ENCODE measurements at places on chromosomes 6 and 20.

GRCh38 chr6:52416629-52417151 lies 3.5 kb upstream of the EFHC1 start:
- DNase-seq = no peak

GRCh38 chr6:155418017-155418761 lies 37.5 kb downstream of the NOX3 start:
- DNase-seq = peak; percentile 41

DNA sequence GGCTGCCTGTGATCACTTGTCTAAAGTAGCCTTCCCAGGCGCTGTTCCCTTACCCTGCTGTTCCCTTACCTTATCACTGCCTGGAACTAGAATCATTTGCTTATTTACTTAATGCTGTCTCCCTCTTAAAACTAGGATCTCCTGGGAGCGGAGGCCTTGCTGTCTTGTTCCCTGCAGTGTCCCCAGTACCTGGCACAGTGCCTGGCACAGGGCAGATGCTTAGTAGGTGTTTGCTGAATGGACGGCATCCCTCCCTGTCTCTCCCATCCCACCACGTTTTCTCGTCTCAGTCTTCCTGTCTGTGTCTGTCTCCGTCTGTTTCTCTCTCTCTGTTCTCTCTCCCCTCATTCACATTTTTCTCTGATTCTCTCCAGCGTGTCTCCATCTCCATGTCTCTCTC lies 99.9 kb upstream of the MYL9 start:
- no peak for DNase-seq

- DNase-seq = no peak
Observed at GRCh38 chr6:48426636-48427035, 315.6 kb upstream of the PTCHD4 start.

DNA sequence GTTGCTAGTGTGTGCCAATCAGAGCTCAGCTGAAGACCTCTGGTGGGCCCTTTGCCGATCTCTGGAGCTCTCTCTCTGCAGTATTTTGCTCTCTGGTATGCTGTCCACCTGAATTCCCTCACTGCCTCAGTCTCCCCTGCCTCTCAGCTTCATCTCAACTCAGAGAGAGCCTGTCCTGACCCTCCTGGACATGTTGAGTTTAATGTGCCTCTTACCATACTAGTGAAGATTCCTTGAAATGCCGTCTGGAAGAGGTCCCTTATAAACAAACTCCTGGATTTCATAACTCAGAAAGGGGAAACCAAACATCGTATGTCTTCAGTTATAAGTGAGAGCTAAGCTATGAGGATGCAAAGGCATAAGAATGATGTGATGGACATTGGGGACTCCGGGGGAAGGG lies 231.1 kb upstream of the ZNF217 start:
- no peak for DNase-seq

DNA sequence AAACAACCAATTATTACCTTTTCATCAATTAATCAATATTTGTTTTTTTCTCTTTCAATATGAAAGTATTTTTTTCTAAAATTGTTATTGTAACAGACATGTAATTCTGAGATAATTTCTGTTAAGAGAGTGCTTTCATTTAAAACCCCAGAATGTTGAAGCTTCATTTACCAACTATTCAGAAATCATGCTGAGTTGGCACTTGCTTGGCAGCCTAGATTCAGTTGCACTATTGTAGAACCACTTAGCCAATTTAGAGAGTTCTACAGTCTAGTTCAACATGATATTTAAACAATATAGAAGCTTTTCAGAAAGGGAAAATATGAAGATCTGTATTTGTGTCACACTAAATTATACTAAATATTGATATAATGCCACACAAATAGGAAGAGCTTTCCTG lies 56.1 kb upstream of the NKAIN2 start:
- no peak for DNase-seq

DNA sequence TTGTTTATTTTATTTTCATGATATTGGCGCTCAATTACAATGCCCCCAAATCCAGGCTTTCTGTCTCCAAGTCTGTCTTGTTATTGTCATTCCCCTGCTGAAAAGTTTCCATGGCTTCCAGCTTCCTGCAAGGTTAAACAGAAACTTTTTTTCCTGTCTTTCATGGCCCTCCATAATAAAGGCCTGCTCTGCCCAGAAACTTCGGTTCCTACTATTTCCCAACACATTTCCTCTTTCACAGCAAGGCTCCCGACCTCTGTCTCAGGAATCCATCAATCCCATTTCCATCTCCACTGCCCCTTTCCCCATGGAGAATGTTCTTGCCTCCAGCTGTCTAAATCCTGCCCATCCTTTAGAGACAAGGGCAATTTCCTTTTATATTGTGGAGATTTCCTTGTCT lies 365.2 kb upstream of the JARID2 start:
- DNase-seq = no peak

GRCh38 chr6:14849185-14849584 lies 396.7 kb upstream of the JARID2 start:
- no peak for DNase-seq

- DNase-seq = no peak
Observed at GRCh38 chr6:41937861-41938574, 3.6 kb downstream of the CCND3 start.

GRCh38 chr6:150091476-150091875 lies 22.6 kb upstream of the ULBP3 start:
- no peak for DNase-seq

DNA sequence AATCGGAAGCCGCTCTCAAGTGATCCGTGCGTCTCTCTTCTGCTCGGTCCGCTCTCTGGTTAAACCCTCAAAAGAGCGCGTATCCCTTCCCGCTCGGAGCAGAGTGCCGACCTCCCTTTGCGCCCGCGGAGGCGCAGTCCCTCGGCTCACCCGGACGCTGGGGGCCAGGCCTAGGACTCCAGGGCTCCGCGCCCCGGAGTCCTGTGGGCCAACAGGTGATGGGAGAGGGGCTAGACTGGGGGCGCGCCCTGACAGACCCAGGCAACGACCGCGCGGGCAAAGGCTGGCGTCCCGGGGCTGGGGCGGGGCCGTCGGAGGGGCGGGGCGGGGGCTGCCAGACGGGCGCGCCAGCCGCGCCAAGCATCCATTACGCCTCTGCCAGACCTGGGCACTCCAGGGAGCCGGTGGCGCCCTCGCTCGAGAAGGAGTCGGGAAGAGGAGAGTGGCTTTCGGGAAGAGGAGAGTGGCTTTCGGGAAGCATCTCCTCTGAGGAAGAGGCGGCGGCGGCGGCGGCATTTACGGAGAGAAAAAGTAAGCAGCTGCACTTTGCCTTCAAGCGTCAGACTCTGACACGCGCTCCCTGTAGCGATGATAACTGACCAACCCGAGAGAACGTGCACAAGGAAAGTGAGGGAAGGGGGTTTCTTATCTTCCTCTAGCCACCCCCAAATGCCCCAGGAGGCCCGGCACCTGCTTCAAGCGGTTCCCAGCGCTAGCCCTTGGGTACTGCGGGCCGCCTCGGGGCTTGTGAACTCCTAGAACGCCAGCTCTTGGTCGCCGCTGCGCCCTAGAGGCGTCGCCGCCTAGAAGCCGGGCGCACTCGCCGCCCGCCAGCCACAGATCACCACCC lies 2.6 kb downstream of the EPHA7 start:
- DNase-seq = no peak

DNA sequence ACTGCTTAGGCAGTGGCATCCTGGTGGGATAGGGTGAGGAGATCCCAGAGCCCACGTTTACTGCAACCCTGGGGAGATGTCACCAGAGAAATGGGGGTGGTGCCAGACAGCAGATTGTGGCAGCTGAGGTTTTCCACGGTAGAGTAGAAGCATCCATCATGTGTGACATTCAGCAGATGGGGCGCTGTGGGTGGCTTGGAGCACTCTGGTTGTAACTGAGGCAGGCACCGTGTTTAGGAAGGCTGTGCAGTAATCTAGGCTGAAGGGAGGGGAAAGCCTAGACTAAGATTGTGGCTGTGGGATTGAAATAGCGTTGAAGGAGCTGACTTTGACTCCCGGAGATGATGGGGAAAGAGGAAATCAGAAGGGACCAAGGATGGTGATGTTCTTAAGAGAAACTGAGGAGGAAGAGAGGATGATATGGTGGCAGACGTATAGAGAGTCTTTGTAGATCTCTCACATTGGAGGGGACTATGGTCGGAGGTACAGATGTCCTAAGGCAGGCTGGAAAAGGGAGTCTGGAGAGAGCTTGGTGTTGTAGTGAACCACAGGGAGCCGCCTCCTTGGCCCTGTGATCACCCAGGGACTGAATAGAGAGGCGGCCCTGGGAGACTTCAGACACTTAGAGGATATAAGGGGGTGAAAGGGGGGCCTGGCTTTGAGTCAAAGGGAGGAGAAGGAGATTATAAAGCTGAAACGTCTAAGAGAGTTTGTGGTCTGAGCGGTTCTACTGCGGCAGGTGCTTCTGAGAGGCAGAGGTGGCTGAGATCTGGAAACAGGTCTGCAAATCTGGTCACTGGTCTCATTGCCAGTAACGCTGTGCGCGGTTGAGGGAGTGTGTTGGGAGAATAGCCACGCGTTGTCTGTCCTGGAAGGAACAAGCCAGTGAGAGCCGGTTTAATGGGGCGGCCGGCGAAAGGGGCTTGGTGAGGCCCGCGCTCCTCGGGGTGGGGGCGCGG lies 792 bp upstream of the MICA start:
- no peak for DNase-seq

DNA sequence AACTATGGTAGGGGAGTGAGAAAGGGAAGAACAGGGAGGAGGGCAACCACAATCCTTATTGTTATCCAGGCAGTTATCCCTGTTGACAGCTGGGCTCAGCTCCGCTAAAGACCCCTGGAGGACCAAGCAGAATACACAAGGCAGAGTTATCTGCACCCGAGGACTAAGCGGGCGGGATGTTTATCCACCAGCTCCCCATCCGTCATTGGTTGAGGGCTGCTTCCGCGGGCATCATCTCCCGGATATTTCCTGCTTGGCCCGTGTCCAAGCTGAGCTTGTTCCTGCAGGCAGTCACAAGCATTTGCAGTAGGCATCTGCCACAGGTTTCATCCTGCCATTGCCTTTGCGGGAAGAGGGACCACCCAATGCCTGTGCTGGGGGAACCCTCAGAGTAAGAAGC lies 102.1 kb downstream of the DLGAP4 start:
- DNase-seq = no peak

- no peak for DNase-seq
Observed at GRCh38 chr6:7685276-7685675, 40.6 kb upstream of the BMP6 start.

- no peak for DNase-seq
Observed at GRCh38 chr6:147905711-147906110, 397.2 kb downstream of the SAMD5 start.

- no peak for DNase-seq
Observed at GRCh38 chr20:58883241-58883691, 30.8 kb downstream of the GNAS start.

- no peak for DNase-seq
Observed at GRCh38 chr6:12882761-12883290, 166.3 kb downstream of the PHACTR1 start.

DNA sequence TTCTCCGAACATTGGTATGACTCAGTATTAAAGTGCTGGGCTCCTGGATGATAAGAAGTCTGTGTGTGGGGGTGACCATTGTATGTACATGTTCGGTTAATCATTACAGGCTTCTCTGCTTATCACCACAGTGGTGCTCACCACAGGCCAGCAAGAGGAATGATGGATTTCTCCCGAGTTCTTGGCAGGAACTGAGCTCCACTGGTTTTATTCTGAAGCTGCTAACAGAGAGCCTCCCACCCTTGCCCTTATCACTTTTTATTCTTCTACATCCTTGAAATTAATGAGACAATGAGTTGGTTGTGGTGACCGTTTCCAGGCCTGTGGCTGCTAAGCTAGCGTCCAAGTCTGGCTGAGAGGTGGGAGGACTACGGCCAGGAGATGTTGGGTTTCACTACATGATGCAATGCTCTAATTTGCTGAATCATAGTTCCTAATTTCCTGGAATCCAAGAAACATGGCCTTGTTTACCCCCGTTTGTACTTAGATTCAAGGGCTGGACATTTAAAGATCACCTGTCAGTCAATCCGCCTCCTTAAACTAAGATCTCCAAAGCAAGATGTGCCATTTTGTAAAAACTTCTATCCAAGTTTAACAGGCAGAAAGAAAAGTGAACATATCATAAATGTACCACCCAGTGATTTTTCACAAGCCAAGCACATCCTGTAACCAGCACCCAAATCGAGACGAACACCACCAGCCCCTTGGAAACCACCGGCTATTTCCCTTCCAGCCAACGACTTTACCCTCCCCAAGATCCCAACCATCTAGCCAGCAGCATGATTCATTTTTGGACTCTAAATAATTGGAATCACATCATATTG lies 172.5 kb downstream of the FOXA2 start:
- DNase-seq = no peak

GRCh38 chr6:90356012-90356421 lies 59.4 kb upstream of the BACH2 start:
- no peak for DNase-seq

- DNase-seq = no peak
Observed at GRCh38 chr20:1775117-1775516, 117.5 kb upstream of the SIRPG start.

- DNase-seq = no peak
Observed at GRCh38 chr6:134425513-134425912, 107.6 kb upstream of the SGK1 start.

DNA sequence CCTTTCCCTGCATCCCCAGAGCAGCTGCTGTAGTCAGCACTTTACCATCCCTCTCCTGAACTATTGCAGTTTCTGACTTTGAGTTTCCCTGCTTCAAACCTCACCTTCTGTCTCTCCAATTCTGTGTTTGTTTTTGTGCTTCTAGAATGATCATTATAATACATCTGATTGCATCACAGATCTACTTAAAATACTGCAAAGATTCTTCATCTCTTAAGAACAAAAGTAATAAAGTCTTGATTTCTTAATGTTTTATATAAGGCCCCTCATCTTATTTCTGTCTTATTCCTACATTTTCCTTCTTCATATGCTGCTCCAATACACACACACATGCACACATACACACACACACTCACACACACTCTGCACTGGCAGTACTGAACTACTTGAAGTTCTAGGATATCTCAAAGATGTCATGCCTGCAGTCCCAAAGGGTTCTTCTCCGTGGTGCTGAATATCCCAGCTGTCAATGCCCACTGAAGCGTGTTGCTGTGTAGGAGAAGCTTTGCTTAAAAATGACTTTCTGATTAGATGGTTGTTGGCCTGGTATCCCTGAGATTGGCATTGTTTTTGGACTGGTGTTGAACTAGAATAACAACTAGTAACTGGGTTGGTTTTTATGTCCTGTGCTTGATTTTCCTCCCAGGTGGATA lies 97.2 kb downstream of the MAP3K4 start:
- no peak for DNase-seq

GRCh38 chr6:7402716-7403115 lies 13.1 kb downstream of the RIOK1 start:
- no peak for DNase-seq

Data from activated T-helper 1 cell treated with anti-CD3 and anti-CD28 coated beads, Interleukin-2, amount 50 U/mL, for 16 hours (primary cell).